Hematopoietic multipotent progenitor cell (in vitro differentiated cells): ENCODE measurements at places on chromosomes 16 and 17. TPM values are rescaled to one million over a fixed set of nuclear protein-coding genes. Genes with fewer than 3 reads are reported as not detected.

DNA sequence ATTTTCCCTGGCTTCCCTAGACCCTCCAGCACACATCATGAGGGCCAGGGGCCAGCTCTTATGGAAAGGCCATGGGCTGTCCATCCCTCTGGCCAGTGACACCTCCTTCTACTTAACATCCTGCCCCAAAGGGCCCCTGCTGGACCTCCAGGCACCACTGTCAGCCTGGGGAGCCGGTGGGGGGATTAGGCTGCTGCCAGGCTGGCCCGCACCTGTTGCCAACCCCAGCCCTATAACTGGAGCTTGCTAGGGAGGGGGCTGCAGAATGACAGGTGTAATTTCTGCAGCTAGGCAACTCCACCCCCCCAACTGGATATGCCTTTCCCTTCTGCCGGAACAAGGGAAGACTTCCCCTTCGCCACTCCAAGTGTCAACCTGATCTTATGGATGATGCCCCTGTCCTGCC lies 12.5 kb downstream of the RARA start:
- no peak for DNase-seq

DNA sequence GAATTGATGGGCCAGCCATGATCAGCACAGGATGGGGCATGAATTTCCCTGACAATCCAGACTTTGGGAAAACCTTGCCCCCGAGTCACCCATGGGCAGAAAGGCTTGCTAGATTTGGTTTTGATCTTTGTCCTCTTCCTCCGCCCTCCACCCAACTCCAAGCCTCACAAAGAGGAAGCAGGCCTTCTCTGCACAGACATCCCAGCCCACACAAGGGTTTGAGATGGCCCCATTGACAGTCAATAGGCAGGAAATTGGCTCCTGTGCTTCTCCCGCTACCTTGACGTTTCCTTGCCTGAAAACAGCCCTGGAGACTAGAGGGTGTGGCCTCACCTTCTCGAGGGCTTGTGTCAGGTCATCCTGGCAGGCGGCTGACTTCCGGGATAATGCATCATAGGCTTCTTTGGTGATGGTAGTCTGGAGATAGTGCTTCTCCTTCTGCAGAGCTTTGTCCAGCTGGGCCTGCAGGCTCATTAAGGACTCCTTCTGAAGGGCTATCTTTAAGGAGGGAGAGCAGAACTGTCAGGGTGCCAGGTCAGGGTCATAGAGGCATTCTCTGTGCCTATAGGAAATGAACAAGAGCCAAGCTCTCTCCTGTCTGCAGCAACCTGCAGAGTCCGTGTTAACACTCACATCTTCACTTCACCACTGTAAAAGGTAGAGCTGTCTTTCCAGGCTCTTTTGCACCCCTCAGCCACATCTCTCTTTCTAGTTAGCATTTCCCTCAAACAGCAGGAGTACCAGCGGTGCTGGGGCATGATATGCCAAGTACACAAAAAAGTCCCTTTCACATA lies 32.2 kb downstream of the DHX38 start:
- DNase-seq, result no peak

GRCh38 chr16:88809068-88809675 lies 2.6 kb downstream of the APRT start:
- no peak for DNase-seq

DNA sequence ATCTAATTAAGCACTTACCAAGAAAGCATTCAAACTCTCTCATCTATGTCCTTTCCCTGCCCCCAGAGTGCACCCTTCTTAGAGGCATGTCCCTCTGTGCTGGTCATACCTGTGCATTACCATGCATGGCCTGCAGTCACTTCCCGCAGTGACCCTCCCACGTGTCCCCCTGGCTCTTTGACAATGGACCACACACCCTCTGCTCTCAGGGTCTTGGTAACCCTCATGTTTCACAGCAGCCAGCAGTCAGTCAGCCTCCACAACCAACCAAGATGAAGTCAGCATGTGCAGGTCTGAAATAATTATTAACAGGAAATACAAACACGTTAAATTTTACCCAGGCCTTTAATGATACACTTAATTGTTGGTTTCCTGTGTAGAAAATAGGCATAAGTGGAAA lies 10.1 kb downstream of the KRT33A start:
- no peak for DNase-seq

DNA sequence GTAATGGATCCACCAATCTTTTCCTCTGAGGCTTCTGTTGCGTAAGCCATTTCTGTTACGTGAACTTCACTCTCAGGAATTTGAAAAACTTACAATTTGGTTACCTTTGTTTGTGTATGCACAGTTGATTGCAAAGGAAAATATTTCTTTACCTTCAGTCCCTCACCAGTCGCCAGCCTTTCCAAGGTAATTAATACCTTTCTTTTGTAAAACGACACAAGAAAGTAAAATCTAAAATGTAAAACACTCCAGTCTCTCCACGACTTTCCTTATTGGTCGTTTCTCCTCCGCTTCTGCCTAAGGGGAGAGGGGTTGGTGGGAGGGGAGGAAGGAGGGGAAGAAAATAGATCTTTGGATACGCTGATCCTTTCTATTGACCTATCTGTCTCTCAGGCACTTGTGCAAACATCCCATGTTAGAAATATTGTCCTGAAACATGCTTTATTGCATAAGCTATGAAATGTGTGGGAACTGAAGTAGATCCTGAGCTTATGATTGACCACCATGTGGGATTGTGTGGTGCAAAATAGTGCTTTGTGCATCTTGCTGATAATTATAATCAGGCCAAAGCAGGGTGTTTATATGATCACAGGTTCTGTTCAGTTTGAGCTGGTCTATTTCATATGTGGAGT lies 32.4 kb upstream of the EFCAB13 start:
- no peak for DNase-seq

DNA sequence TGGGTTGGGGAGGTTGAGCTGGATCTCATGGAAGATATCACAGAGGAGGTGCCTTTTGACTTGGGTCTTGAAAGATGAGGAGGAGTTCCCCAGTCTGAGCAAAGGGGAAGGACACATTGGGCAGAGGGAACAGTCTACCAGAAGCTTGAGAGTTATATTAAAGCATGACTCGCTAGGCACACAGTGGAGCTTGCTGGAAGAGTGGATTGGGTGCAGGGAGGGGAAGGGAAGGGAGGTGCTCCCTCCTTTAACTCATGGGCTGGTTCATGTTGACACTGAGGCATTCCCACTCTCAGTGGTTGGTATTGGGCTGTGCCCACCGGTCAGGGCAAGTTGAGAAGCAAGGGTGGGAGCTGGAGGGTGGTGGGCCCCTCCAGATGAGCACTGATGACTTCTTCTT lies 5.9 kb downstream of the TMEM98 start:
- no peak for DNase-seq

DNA sequence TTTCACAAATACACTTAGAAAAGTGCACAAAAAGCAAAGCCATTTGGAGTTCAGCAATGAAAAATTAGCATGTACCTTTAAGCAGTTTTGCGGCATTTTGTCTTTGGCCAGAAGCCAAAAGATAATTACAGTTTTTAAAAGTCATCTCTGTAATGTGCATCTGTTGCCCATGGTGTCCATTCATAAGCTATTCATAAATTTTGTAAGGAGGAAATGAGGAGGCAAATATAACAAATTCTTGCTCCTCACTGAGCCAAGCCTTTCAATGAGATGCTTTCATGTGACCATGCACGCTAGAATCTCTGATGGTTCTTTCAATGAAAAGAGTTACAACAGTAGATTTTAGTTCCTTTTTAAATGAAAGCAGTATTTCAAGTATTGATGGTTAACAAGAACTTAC lies 247.1 kb upstream of the MON1B start:
- no peak for DNase-seq

GRCh38 chr17:5023588-5024147 lies 11.6 kb downstream of the SLC52A1 start:
- DNase-seq, result no peak

- DNase-seq, result peak; percentile 14
Observed at GRCh38 chr16:30901201-30902028, 5.0 kb downstream of the CTF1 start.

DNA sequence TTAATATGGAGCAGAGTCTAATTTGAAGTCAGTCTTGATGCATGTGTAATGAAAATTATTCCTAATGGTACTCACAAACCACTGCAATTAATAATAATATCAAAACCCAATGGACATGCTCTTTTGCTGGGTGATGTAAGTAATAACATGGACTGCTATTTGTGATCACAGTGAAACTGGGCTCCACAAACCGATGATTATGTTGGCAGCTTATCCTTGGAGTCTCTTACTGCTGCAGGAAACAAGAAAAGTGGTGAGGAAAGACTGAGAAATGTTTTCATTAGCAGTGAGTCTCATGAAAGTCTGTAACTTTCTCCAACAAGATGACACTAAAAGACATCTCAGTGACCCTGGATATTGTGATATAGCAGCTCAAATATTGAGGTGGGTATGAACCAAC lies 45.2 kb downstream of the TMEM100 start:
- no peak for DNase-seq

DNA sequence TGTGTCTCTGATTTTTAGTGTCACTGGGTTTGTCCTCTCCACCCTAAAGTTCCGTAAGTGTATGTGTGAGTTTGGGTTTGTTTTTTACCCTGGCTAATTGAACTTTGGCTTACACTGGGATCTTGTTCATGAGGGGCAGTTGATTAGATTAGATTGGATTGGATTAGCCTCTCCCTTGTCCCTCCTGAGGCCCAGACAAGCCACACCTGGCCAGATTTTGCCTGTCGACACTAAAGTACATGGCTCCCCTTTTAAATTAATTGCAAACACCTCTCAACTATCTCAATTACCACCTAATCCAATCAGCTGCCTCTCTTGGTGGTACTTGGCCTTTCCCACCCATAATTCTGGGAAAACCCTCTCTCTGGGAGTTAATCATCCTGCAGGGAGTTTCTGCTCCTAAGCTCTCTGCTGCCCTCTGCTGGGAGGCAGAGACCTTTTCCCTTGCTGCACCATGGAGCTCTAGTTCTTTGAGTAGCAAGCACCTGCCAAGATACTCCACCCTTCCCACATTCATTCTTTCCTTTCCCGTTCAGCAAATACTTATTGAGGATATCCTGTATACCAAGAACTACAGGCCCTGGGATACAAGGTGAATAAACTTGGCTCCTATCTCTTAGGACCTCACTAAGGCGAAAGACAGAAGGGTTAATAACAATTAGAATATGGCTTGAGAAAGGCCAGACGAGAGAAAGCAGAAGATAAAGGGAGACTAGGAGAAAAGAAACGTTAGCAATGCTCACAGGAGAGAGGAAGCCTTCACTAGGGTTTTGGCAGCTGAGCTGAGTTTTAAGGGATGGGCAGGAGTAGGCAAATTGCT lies 60.0 kb upstream of the MPHOSPH6 start:
- DNase-seq, result peak; percentile 17

GRCh38 chr17:78493450-78493849 lies 83.7 kb downstream of the DNAH17 start:
- no peak for DNase-seq

GRCh38 chr17:35189291-35189690 lies 4.9 kb downstream of the SLC35G3 start:
- peak; percentile 51 for DNase-seq

- DNase-seq, result no peak
Observed at GRCh38 chr16:73204359-73205152, 156.6 kb upstream of the ZFHX3 start.

DNA sequence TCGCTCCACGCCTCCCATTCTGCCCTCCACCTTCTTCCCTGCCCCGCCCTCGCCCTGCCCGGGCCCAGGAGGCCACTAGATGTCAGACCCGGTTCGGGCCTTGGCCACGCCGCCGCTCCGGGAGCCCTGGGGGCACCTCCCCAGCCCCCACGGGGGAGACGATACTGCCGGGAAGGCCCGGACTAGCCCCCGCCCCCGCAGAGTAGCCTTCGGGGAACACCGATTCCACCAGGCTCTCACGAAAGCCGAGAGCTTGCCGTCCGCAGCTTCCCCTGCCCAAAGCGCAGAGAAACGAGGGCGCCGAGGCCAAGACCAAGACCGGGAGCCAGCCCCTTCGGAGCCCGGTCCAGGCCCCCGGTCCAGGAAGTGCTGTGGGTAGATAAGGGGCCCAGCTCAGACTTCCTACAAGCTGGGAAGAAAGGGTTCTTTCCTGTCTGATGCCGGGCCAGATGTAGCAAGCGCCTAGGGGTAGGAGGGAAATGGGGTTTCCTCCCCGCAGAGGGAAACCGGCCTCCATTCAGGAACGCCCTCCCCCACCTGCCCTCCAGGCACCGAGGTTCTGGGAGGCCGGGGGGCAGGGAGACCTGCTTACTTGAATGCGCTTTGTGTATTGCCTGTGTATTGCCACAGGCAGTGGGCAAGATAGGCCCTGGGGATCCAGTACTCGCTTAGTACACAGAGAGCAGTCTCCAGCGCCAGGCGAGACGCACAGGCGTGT lies 806 bp upstream of the CYB561 start:
- peak; percentile 79 for DNase-seq

DNA sequence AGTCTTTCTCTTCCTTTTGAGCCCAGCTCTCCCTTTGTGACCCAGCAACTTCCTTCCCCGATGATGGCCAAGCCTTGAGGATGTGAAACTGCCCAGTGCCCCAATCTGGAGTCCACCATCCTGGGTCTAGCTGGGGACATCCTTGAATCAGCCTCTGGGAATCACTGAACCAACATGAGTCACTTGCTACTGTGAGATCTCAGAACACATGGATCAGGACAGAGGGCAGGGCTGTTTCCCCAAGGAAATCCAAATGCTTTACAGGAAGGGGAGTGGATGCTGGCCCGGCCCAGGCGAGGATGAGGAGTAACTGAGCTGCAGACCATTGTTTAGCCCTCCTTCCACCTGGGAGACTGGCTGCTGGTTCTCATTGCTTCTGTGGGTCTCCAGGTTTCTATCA lies 547.6 kb downstream of the WWOX start:
- no peak for DNase-seq

DNA sequence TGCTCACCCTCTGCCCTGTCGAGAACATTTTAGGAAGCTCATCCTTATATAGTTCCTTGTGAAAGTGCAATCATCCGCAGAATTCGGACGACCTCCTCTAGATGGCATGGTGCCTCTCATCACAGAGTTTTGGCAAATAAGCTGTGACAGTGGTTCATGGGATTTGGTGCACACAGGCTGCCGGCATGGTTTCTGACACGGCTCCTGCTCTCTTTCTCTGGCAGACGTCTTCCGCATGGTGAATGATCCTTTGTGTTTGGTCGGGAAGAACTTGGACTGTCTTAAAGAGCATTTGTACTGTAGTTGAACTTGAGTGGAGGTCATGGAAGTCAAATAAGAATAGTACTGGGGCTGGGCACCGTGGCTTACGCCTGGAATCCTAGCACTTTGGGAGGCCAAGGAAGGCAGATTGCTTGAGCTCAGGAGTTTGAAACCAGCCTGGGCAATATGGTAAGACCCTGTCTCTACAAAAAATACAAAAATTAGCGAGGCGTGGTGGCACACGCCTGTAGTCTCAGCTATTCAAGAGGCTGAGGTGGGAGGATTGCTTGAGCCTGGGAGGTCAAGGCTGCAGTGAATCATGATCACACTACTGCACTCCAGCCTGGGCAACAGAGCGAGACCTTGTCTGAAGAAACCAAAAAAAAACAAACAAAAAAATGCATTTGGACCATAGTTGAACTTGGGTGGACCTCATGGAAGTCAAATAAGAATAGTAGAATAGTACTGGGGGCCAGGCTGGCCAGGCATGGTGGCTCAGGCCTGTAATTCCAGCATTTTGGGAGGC lies 34.7 kb upstream of the NAT9 start:
- DNase-seq, result no peak

Gene NGFR
- total RNA-seq, result 0.27 TPM

Gene CNGB1
- not detected for total RNA-seq

Gene GAS7
- 16.2 TPM for total RNA-seq

Gene MYH3
- 1.6 TPM for total RNA-seq

Gene HBM
- 1.3 TPM for total RNA-seq

Gene KRT14
- not detected for total RNA-seq

Gene NOG
- 67.9 TPM for total RNA-seq

Gene MON1B
- 30.2 TPM for total RNA-seq

Gene LRRC36
- total RNA-seq, result 0.27 TPM
